Chondrocyte (in vitro differentiated cells): ENCODE measurements at places on chromosomes 12 and 14. TPM values are rescaled to one million over a fixed set of nuclear protein-coding genes. Genes with fewer than 3 reads are reported as not detected.

GRCh38 chr14:51821822-51822221 lies 38.6 kb upstream of the GNG2 start:
- peak overlapping the region; percentile 13 for H3K27ac ChIP-seq
- no peak for DNase-seq
- H3K27me3 ChIP-seq = no peaks in the 10 kb centered on the region
- peaks cover 5% of the 10 kb centered on the region for H3K4me1 ChIP-seq
- H3K4me3 ChIP-seq = no peak overlapping the region

DNA sequence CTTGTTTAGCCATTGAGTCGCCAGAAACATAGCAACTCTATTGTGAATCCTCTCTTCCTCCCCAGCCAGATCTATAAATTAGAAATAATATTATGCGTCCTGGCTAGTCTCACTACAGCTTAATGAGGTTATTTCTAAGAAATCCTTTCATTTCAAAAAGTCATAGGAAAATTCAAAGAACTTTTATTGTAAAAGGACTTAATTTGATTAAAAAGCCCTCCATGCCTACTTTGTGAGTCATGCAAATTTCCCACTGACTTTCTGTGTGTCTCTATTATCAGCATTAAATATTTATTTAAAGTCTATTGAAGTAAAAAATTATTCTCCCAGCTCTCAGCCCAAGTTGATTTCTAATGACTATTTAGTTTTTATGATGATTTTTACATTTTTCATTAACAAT lies 160.7 kb downstream of the PHLDA1 start:
- no peaks in the 10 kb centered on the region for H3K27me3 ChIP-seq
- H3K4me1 ChIP-seq = peaks cover 11% of the 10 kb centered on the region
- no peaks in the 10 kb centered on the region for H3K36me3 ChIP-seq
- H3K4me3 ChIP-seq = no peak overlapping the region
- no peak for DNase-seq

- peak overlapping the region; percentile 83 for H3K4me3 ChIP-seq
- no peaks in the 10 kb centered on the region for H3K36me3 ChIP-seq
- H3K27ac ChIP-seq = peak overlapping the region; percentile 94
- peaks cover 43% of the 10 kb centered on the region for H3K4me1 ChIP-seq
- H3K27me3 ChIP-seq = no peaks in the 10 kb centered on the region
Measured at GRCh38 chr12:113221997-113222729, 899 bp downstream of the TPCN1 start.

DNA sequence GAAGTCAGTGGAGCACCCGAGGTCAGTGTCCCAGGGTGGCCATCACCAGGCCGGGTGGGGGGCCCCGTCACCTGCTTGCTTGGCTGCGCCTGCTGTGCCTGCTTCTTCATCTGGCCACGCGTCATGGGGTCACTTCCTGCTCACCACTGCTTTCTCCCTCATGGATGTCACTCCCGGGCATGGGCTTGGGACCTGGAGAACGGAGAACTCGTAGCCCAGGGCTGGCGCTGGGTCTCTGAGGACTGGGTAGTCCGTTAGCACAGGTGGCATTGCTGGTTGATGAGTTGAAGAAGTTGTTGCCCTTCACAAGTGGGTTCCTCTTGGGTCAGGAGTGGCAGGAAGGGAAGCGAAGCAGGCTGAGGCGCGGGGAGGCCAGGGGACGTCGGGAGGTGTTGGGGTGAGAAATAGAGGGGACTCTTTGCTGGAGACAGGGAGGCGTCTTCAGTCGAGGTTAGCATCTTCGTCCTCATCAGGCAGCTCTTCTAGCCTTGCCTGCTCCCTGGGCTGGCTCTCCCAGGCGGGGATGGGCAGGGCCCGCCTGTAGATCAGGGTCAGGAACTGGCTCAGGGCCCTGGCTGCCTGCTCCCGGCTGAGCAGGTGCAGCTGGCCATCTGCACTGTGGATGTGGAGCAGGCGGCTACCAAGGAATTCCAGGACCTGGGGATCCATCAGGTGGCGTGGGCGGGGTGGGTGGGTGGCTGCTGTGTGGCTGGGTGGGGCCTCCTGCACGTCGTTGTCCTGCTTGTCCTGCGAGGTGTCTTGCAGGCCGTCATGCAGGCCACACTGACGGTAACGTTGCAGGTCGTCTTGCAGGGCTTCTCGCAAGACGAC lies 23.0 kb downstream of the RTL1 start:
- H3K27me3 ChIP-seq = peaks cover 13% of the 10 kb centered on the region
- no peaks in the 10 kb centered on the region for H3K4me1 ChIP-seq
- peak; percentile 86 for DNase-seq
- H3K4me3 ChIP-seq = no peak overlapping the region
- H3K36me3 ChIP-seq = peaks cover 3% of the 10 kb centered on the region
- no peak overlapping the region for H3K27ac ChIP-seq

ORAI1 gene
- total RNA-seq = 6.0 to 9.3 TPM (median 8.9 TPM) in 3 replicates

DNA sequence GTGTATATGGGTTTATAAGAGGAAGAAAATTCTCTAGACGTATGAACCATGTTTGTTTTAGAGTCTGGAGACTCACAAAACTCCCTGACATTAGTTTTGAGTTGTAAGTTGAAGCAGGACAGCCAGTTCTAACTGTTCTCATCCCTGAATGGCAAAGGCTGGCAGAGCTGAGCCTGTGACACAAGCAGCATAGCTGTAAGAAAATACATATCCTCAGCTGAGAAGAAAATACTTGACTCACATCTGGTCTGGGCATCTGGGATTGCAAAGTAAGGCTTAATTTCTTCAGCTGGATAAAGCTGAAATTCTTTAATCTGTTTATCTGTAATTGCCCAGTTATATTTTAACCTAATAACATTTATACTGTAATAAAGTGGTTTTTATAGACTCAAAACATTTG lies 156.3 kb downstream of the PELI2 start:
- peak overlapping the region; percentile 86 for H3K27ac ChIP-seq
- H3K36me3 ChIP-seq = no peaks in the 10 kb centered on the region
- H3K27me3 ChIP-seq = no peaks in the 10 kb centered on the region
- H3K4me3 ChIP-seq = no peak overlapping the region
- no peak for DNase-seq

SRRM4 gene
- total RNA-seq = not detected in 3 replicates

C1S gene
- 20.8 to 24.2 TPM (median 22.8 TPM) in 3 replicates for total RNA-seq

COL2A1 gene
- total RNA-seq = 2.0 to 47.7 TPM (median 35.6 TPM) in 3 replicates

GDF3 gene
- total RNA-seq = not detected in 3 replicates

- DNase-seq = no peak
- peaks cover 25% of the 10 kb centered on the region for H3K4me1 ChIP-seq
- H3K4me3 ChIP-seq = no peak overlapping the region
- no peaks in the 10 kb centered on the region for H3K36me3 ChIP-seq
- H3K27me3 ChIP-seq = no peaks in the 10 kb centered on the region
- no peak overlapping the region for H3K27ac ChIP-seq
Measured at GRCh38 chr14:28652782-28653181, 113.8 kb upstream of the FOXG1 start.

- no peak overlapping the region for H3K4me3 ChIP-seq
- H3K4me1 ChIP-seq = peaks cover 88% of the 10 kb centered on the region
- H3K27me3 ChIP-seq = no peaks in the 10 kb centered on the region
- no peak for DNase-seq
- H3K27ac ChIP-seq = peak overlapping the region; percentile 92
- H3K36me3 ChIP-seq = no peaks in the 10 kb centered on the region
Measured at GRCh38 chr12:124509676-124510300, 57.6 kb downstream of the NCOR2 start.

GRCh38 chr14:95943699-95944098 lies 67.1 kb downstream of the TUNAR start:
- no peaks in the 10 kb centered on the region for H3K4me1 ChIP-seq
- DNase-seq = no peak
- no peaks in the 10 kb centered on the region for H3K36me3 ChIP-seq
- H3K4me3 ChIP-seq = no peak overlapping the region
- H3K27me3 ChIP-seq = peaks cover 25% of the 10 kb centered on the region

KRT5 gene
- total RNA-seq = not detected in 3 replicates

GRCh38 chr12:10716704-10717315 lies 6.3 kb downstream of the YBX3 start:
- peak; percentile 86 for DNase-seq
- H3K4me1 ChIP-seq = peaks cover 62% of the 10 kb centered on the region
- no peaks in the 10 kb centered on the region for H3K27me3 ChIP-seq
- H3K27ac ChIP-seq = peak overlapping the region; percentile 96

DNA sequence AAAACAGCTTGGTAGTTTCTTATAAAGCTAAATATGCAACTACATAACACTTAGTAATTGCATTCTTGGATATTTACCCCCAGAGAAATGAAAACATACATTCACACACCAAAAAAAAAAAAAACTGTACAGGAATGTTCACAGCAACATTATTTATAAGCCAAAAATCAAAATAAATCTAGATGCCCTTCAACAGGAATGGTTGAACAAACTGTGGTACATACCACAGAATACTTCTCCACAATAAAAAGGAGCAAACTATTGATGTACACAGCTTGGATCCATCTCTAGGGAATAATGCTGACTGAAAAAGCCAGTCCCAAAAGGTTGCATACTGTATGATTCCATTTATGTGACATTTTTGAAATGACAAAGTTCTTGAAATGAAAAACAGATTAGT lies 62.1 kb upstream of the SLC38A4 start:
- H3K27ac ChIP-seq = peak overlapping the region; percentile 55
- H3K27me3 ChIP-seq = no peaks in the 10 kb centered on the region
- H3K4me3 ChIP-seq = no peak overlapping the region
- DNase-seq = no peak
- H3K36me3 ChIP-seq = no peaks in the 10 kb centered on the region

- H3K4me1 ChIP-seq = no peaks in the 10 kb centered on the region
- peaks cover 3% of the 10 kb centered on the region for H3K27me3 ChIP-seq
- DNase-seq = no peak
Measured at GRCh38 chr12:103401421-103401820, 94.3 kb downstream of the C12orf42 start.

CLEC7A gene
- total RNA-seq = not detected in 3 replicates

DNA sequence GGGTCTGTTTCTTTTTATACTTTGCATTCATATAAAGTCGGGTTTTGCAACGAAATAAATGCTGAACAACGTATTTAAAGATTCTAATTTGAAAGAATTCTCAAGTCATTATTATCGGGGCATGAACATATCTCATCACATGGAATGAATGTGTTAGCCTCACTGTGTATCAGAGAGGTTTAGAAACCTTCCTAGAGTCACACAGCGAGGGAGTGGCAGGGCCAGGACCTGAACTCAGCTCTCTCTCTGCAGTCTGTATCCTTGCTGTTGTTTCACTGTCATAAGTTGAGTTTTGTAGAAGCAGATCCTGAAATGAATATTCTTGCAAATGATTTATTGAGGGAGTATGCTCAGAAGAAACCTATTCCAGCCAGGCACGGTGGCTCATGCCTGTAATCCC lies 209.2 kb upstream of the NOS1 start:
- no peaks in the 10 kb centered on the region for H3K36me3 ChIP-seq
- no peak overlapping the region for H3K4me3 ChIP-seq
- no peak for DNase-seq

ESPL1 gene
- 4.0 to 5.5 TPM (median 4.8 TPM) in 3 replicates for total RNA-seq

DNA sequence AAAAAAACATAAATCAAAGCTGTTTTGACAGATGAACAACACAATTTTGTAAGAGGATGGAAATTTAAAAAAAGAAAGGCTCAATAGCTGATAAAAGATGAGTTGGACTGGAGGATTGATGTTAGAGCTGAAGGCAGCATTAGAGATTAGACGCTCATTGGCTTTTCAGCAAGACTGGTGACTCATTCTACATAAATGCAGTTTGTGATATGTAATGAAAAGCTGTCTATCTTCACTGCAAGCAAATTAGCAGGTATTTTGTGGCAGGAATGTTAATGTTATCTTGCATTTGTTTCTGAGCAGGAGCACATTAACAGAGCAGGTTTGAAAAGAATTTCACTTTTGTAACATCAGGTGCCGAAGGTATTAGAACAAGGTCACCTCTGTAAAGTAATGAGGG lies 442.7 kb upstream of the NOVA1 start:
- H3K27ac ChIP-seq = no peak overlapping the region
- no peaks in the 10 kb centered on the region for H3K36me3 ChIP-seq
- peaks cover 4% of the 10 kb centered on the region for H3K4me1 ChIP-seq

- H3K36me3 ChIP-seq = no peaks in the 10 kb centered on the region
- no peak for DNase-seq
- H3K4me1 ChIP-seq = peaks cover 38% of the 10 kb centered on the region
- peak overlapping the region; percentile 28 for H3K27ac ChIP-seq
- no peak overlapping the region for H3K4me3 ChIP-seq
- no peaks in the 10 kb centered on the region for H3K27me3 ChIP-seq
Measured at GRCh38 chr14:56145965-56146364, 27.8 kb downstream of the PELI2 start.

JKAMP gene
- total RNA-seq = 45.5 to 48.6 TPM (median 48.3 TPM) in 3 replicates

DNA sequence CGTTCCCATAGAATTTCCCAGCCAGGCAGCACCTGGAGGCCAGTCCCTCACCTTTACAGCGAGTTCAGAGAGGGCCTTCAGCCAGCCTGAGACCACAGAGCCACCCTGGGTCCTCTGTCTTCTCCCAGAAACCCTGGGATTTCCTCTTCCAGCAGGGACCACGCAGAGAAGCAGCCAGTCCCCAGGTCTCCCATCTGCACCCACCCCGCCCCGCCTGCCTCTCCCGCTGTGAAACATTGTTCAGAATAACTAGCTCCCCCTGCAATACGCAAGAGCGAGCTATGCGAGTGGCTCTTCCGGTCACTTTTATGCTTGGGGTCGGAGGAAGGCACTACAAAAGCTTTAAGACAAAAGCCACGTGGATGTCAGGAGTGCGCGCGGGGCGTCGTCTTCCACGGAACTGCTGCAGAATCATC lies 77.8 kb downstream of the SERPINA3 start:
- no peak overlapping the region for H3K27ac ChIP-seq
- H3K27me3 ChIP-seq = no peaks in the 10 kb centered on the region
- H3K4me3 ChIP-seq = no peak overlapping the region

ASPG gene
- not detected in 3 replicates for total RNA-seq

- H3K4me3 ChIP-seq = no peak overlapping the region
- H3K4me1 ChIP-seq = peaks cover 9% of the 10 kb centered on the region
- peaks cover 7% of the 10 kb centered on the region for H3K27me3 ChIP-seq
- no peak for DNase-seq
- H3K27ac ChIP-seq = no peak overlapping the region
Measured at GRCh38 chr12:96886998-96887677, 19.9 kb upstream of the NEDD1 start.

GRIP1 gene
- total RNA-seq = 5.0 to 10.1 TPM (median 7.8 TPM) in 3 replicates

DNA sequence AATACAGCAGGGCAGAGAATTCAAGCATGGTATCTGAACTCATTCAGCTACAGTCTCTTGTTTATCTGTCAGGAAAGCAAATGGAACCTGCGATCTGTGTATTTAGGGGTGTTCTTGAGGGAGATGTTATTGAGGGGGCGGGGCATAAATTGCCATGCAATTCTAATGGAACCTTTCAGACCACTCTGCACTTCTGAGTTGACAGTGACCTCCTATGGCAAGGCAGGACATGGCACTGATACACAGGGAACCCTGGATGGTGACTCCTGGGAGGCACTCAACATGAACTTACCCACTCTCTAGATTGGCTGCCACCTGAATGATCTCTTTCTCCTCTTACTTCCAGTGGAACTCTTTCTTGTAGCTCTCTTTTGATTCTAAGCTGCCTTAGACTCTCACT lies 787.3 kb downstream of the VRK1 start:
- no peak for DNase-seq
- no peaks in the 10 kb centered on the region for H3K36me3 ChIP-seq
- H3K4me3 ChIP-seq = no peak overlapping the region
- no peaks in the 10 kb centered on the region for H3K27me3 ChIP-seq

DNA sequence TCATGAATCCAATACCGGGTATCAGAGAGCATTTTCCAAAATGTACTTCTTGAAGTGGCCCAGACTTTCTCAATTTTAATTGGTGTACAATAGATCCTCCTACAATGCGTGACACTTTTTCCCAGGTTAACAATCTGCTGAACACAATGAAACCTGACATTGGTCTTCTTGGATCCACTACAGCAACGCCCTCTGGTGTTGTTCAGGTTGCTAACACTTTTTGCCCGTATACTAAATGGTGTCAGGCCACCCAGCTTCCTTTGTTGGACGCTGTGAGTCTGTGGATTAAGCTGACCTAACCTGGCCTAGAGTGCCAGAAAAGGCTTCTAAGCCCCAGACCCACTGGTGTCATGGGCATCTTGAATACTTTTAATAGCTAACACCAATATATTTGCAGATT lies 89.2 kb downstream of the KCNK10 start:
- no peak overlapping the region for H3K4me3 ChIP-seq
- no peaks in the 10 kb centered on the region for H3K36me3 ChIP-seq
- H3K27me3 ChIP-seq = no peaks in the 10 kb centered on the region
- H3K4me1 ChIP-seq = no peaks in the 10 kb centered on the region
- no peak for DNase-seq
